MM.1S (cell line): ENCODE measurements at places on chromosomes 2 and 18.
A peak's percentile ranks its signal among the peaks of the same experiment; 100 is the strongest.

GRCh38 chr18:57202881-57203280 lies 56.0 kb downstream of the BOD1L2 start:
- no peak for DNase-seq

DNA sequence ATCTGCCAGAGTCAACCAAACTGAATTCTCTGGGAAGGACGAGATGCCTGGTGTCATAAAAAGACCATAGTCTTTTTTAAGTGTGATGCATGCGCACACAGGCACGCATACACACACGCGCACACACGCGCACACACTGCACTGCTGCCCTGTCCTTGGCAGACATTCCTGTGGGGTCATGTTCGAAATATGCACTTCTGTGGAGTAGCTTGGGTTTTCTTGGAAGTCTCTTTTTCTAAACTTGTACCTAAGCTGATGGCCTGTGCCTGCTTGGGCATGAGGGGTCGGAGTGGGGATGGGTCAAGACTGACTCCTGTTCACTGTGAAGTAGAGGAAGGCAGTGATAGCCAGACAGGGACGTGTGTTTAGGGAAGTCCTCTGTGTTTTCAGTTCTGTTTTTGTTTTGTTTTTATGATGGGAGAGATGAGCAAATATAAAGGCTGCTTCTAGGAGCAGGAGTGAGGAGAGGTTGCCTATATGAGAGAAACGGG lies 4.0 kb upstream of the RMC1 start:
- DNase-seq: no peak

DNA sequence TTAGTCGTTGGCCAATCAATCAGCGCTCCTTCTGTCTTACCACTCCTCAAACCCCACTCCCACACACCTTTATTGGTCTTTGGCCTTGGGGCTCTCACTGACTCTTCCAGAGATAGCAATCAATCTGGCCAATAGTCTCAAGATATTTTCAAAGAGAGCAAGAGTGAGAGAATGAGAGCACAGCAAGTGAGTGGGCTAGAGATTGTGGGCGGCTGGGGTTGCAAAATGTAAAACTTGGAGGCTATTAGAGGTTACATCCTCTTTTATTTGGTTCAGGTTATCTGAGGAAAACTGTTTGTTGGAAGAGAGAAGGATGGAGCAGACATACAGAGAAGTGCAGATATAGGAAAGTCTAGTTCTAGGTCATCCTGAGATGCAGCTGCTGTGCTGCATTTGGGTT lies 32.8 kb downstream of the TACR1 start:
- no peak for DNase-seq

DNA sequence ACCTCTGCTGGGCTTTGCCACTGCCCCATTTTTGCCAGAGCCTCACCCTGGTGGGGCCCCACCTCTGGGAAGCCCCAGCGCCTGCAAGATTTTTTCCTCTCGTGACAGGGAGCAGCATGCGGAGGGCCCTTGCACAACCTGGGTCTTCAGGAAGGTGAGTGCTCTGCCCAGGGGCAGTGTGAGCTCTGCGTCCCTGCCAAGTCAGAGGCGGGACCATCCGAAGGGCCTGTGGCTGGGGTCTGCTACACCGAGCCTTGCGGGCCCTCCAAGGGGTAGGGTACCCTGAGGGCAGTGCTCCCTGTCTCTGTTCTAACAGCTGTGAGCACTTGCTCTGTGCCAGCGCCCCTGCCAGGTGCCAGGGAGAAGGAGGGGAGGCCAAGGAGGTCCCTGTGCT lies 5.8 kb upstream of the ODC1 start:
- DNase-seq: no peak

DNA sequence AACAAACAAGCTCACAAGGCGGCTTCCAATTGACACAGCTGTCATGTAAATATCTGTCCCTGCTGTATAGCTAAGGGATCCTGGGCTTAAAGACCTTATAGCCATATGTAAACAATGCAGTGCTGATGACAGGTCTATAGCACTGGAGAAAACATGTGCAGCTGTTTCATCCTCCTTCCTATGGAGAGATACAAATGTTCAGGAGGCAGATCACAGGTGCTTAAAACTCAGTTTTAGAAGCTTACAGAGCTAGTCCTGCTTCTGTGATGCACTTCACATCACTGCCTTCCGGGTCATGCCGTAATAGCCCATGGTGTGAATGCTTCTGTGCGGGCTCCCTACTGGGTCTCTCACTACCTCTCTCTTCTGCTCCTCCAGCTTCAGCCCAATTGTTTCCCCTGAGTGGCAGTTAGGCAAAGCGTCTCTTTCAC lies 262.4 kb upstream of the CHST9 start:
- no peak for DNase-seq

- DNase-seq: no peak
Measured at GRCh38 chr2:159043710-159044109, 75.3 kb downstream of the TANC1 start.

DNA sequence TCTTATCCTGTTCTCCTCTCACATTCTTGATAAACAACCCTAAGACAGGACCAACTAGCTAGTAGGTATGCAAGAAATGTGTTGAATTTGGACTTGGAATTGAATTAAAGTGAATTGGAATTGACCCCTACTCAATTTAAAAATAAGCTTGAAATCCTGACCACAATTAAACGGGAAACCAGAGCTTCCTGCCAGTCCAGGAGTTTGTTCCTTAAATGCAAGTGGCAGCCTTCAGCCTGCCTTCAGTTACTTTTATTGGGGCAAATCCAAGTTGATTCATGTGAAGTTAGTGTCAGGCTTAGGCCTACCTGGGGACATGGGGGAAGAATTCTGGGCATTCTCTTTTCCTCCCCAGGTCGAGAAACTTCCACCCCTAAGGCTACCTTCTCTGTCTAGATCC lies 457.6 kb downstream of the BCL11A start:
- DNase-seq: no peak

- DNase-seq: peak; percentile 86
Measured at GRCh38 chr2:137912371-137912770, 51.9 kb upstream of the HNMT start.

DNA sequence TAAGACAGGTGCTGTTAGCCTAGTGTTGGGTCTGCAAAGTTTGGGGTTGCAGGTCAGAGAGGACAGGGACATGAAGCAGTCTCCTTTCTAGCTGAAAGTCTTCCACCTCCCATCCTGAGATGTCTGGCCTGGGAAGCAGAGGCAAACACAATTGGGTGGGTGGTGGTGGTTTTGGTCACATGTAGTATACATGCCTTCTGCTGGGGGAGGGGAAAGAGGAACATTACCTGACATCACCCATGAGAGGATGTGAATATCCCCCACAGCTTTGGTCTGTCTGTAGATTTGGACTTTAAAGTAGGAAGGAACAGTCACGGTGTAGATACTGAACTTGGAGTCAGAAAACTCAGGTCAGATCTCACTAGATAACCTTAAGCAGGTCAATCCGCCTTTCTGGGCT lies 4.6 kb upstream of the DNAJC5G start:
- DNase-seq: no peak

- DNase-seq: no peak
Measured at GRCh38 chr2:62114564-62114963, 81.4 kb upstream of the B3GNT2 start.

DNA sequence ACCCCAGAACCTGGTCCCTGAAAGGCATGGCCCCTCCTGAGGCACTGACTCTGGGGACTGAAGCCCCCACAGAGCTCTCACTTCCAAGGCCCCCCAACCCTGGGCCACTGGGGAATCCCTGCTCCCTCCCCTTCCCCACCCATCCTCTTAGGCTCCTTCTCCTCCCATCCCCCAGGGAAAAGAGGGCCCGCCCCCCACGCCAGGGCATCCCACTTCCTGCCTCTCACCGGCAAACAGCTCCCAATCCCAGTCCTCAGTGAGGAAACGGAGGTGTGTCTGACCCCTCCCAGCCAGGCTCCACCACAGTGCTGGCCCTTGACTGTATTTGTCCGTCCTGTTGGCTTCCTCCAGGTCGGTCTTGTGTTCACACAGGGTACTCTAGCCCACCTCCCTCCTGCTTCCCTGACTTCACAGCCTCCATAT lies 35.0 kb upstream of the PTMA start:
- no peak for DNase-seq

- DNase-seq: no peak
Measured at GRCh38 chr2:110791435-110791834, 59.1 kb downstream of the ACOXL start.

GRCh38 chr2:214156971-214157370 lies 253.9 kb upstream of the VWC2L start:
- no peak for DNase-seq

DNA sequence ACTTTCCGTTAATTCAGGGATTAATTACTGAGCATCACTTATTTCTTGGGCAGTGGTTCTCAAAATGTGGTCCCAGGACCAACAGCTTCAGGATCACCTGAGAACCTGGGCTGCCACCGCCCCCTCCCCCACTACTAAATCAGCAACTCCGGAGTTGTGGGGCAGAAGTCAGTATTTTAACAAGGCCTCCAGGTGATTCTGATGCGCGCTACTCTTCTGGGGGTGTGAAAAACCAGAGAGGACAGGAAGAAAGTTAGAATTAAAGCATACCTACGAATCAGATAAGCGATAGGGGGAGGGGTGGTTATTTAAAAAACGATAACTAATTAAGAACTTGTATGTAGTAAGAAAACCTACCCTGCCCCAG lies 319 bp downstream of the ZSCAN30 start:
- no peak for DNase-seq

DNA sequence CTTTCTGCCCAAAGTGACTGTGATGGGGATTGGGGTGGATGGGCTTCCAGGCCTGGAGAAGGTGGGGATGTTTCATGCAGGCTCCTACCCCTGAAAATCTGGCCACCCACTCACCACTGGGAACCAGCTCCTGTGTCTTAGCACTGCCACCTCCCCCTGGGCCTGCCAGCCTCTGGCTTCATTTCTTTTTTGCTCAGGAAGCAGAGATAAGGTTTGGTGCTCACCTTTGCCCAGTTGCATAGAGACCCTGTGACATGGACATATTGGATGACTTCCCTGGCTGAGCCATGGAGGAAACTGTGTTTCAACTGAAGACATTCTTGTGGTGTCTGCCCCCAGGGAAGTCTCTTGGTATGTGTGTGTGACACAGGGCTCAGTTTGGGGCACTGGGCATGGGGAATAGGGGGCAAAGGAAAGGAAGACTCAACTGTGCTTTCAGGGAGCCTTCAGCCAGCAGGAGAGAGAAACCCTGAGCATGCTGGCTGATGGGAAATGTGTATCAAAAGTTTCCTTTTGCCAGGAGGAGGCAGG lies 16.7 kb downstream of the CTIF start:
- DNase-seq: no peak

- no peak for DNase-seq
Measured at GRCh38 chr2:215417400-215417951, 18.4 kb downstream of the FN1 start.

GRCh38 chr2:207257251-207258250 lies 91.8 kb upstream of the KLF7 start:
- DNase-seq: no peak

GRCh38 chr2:42163444-42164045 lies 5.6 kb upstream of the EML4 start:
- no peak for DNase-seq

DNA sequence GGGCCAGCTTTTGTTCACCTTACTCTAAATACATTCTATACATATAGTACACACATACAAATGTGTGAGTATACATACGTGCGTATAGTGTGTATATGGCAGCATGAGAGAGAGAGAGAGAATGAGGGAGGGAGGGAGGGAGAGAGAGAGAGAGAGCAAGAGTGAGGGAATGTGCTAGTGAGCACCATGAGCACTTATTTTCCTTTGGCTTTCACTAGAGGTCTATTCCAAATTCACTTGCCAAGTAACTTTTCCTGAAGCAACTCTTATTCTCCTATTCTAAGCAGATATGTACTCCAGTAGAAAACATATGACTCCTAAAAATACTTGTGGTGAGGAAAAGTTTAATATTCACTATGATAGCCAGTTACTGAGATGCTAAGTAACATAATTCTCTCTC lies 85.7 kb downstream of the COBLL1 start:
- no peak for DNase-seq

- no peak for DNase-seq
Measured at GRCh38 chr2:13462464-13462863, 745.7 kb downstream of the TRIB2 start.

DNA sequence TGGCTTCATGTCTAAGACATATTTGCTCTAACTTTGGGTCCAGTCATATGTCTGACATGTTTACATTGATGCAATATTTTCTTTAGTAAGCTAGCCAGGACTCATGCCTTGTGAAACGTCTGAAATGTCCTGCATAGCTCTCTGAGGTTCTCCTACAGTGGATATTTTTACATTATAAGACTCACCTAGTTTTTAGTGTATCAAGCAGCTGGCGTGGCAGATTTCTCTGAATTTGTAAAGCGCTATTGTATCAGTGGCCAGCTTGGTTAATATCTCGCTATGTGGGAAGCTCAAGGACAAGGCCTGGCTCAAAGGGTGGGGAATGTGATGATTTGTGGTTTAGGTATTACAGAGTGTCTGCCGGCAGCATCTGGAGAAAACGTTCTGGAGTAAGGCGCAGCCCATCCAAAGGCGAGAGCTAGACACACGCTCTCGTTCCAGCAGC lies 164.3 kb downstream of the LTBP1 start:
- no peak for DNase-seq

- no peak for DNase-seq
Measured at GRCh38 chr2:178422097-178422496, 28.9 kb downstream of the PRKRA start.

GRCh38 chr2:106996171-106996769 lies 110.3 kb upstream of the ST6GAL2 start:
- no peak for DNase-seq

- DNase-seq: no peak
Measured at GRCh38 chr2:26162963-26163362, 9.9 kb upstream of the GAREM2 start.

GRCh38 chr2:231891514-231891905 lies 34.7 kb downstream of the NPPC start:
- DNase-seq: no peak

GRCh38 chr2:172102391-172103359 lies at the start of gene DLX2:
TSS of gene DLX2 (minus strand) at chr2:172102900. CDS start at chr2:172102538, 362 bp downstream.
- peak; percentile 94 for DNase-seq

- DNase-seq: no peak
Measured at GRCh38 chr18:34548120-34548972, 161.8 kb upstream of the DTNA start.
